ENCODE measurements at places on chromosomes 2 and 18.

DNA sequence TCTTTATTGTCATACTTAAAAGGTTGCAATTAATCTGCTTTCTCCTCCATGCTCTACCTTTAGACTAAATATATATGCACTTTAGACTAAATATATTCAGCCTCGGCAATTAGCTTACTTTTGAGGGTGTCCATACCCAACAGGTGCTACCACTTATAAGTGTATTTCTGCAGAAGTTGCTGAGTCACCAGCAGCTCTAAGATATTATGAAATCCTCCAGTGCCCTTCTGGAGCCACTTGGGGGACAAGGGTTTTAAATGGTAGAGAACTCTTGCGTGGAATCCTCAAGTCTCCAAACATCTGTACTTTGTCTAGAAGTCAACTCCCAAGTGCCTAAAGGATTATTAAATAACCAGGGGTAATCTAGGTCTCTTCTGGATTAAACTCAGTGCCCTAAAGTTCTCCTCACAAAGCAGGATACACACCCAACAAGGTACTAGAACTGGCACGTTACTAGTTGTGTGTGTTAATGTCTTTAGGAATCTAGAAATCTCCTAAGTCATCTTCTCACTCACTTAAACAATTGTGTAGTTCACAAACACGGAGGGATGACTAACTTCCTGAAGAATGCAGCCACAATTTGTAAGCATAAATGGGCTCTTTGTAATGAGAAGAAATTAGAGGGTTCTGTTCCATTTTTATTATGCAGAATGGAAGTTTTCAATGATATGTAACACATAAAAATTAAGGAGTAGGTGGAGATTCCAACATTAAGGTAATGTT, 159.7 kb downstream of the CD226 start:
- no peak for DNase-seq

GRCh38 chr2:2877427-2877826, 500.2 kb downstream of the EIPR1 start:
- DNase-seq: no peak

DNA sequence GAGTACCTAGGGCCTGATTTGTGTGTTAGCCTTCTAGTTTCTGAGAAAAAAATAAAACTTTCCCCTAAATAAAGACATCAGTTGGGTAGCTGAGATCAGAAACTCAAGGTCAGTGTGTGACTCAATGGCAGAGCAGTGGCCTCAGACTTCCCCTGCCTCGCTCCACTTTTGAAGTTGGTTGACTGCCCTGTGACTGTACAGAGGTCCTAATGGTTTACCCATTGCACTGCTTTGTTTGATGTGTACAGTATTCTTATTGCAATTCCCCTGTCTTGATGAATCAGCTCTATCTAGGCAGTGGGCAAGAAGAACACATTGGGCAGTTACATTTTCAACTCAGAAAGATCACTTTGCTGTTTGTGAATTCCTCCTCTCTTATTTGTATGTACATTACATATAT, 315.7 kb downstream of the KCNS3 start:
- DNase-seq: no peak

DNA sequence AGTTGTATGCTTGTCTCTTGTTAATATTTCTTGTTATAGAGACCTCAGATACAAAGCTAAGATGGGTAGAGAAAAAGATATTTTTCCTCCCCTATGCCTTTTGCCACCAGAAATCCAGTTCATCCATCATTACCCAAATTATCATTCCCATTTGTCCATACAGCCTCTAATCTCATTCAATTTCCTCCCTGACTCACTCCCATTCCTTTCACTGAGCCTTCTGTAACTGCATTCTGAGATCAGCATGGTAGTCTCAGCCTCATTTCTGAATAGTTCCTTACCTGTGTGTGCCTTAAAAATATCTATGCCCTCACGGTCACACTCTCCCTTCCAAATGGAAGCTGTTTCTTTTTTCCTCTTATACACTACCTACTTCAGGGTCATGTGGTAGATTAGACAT, 15.7 kb upstream of the PIK3C3 start:
- no peak for DNase-seq
